ENCODE measurements at places on chromosomes 3 and 15. TPM values are rescaled to one million over a fixed set of nuclear protein-coding genes. Genes with fewer than 3 reads are reported as not detected.

Gene GOLGA6L7
- polyA plus RNA-seq = not detected

DNA sequence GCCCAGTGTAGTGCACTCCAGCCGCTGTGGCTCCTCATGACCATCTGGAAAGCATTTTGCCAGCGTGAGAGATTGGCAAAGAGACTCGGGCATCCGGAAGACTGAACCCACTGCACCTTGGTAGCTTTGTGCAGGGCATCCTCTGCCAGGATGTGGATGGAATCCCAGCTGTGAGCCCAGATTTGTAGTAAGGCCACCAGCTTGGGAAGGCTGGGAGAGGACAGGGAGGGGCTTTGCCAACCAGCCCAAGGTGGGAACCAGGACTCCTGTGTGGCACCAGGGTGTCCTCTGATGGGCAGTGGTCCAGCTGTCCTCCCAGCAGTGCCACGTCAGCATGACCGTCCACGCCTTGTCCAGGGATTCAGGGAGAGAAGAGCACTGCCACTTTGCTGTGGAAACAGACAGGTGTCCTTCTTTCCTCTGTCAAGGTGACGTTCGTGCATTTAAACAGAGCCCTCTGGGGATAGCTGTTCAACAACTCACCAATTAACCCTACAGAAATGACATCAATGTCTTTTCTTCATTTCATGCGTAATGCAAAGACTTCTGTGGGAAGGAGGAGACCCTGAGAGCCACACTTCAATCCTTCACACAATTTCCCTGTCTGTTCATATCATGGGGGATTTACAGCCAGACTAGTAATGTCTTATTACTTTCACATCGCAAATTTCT is 19.1 kb downstream of the KLF15 start:
- no peak for DNase-seq

Gene FBXW12
- not detected for polyA plus RNA-seq

DNA sequence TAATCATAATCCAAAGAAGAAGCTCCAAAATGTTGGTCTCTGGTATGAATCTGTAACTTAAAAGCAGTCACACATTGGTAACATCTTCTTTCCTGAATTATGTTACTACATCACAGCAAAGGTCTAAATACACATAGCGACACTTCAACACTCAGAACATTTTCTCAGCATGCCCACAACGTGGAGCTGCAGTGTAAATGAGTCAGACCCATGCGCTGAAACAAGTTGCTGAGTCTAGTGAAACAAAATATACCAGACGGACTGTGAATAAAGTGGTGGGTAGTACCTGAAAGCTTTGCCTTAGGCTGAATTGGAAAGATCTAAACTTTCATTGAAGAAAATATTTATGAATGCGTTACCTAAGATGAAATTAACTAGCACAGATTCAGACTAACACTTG is 33.2 kb upstream of the GOLGA8B start:
- no peak for DNase-seq

DNA sequence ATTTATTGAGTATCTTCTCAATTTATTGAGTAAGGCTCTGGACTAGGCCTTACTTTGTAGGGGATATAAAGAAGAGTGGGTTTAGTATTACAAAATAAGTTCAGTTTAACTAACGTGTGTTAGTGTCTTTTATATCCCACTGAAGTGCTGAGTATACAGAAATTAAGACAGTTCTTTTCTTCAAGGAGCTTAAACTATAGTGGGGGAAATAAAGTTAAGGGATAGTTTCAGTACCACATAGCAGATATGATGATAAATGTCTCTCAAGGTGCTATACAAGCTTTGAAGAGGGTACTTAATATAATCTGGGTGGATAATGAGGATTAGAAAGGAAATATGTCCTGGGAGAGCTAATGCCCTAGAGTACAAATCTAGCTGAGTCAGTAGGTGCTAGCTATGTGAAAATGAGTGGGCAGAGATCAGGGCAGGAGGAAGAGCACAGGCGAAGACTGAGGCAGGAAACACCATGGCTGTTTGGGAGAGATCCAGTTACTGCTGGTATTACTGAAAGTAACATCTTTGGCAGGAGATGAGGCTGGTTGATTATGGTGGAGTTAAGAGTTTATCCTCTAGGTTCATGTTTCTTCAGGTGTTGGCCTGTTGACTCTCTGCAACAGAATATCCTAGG is 46.0 kb downstream of the TEX9 start:
- no peak for DNase-seq

DNA sequence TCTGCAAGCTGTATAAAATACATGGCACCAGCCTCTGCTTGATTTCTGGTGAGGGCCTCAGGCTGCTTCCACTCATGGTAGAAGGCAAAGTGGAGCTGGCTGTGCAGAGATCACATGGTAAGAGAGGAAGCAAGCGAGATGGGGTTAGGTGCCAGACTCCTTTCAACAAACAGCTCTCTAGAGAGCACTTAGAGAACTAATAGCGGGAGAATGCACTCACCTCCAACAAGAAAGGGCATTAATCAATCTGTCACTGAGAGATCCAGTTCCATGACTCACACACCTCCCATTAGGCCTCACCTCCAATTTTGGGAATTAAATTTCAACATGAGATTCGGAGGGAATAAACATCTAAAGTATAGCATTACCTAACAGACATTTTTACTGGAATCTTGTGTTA is 644.1 kb upstream of the ARRDC4 start:
- no peak for DNase-seq

GRCh38 chr3:50138266-50139200 is 16.6 kb upstream of the SEMA3F start:
- DNase-seq = no peak

DNA sequence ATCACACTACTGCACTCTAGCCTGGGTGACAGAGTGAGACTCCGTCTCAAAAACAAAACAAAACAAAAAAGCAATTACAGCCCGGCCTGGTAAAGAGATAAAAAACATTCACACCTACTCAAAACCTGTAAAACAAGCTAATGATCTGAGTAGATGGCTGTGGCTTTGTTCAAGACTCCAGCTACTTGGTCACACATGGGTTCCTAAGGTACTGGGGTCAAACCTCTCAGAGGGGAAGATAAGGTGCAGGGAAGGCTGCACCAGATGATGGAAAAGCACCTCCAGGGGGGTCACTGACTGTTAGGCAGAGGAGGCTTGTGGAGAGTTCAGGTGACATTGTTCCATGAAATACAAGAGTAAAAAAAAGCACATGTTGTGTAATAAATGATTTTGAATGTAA is 450.2 kb upstream of the WNT5A start:
- DNase-seq = no peak

GRCh38 chr3:126490619-126491018 is 14.9 kb upstream of the ZXDC start:
- DNase-seq = no peak

Gene SLC24A5
- polyA plus RNA-seq = not detected

Gene ALCAM
- polyA plus RNA-seq = 33.7 TPM

Gene CLDN18
- not detected for polyA plus RNA-seq

- DNase-seq = no peak
Measured at GRCh38 chr3:130932979-130933378, 39.1 kb downstream of the ATP2C1 start.

DNA sequence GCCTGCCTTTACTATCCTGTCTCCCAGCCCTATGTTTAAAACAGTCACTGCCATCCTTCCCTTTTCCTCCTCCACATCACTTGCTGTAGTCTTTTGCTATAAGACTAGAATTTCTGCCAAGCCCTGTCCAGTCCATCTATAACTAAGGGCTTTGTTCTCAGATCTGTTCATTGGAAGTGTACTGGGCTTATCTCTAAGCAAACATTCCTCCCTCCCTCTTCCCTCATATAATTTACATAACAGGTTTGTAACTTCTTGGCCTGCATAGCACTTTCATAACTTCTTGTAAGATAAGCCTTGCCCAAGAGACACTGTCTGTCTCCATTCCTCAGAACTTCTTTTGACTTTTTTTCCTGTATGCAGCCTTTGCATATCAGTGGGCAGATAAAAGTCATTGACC is 16.7 kb downstream of the TPRG1 start:
- peak; percentile 54 for DNase-seq

GRCh38 chr15:52337198-52337853 is 41.7 kb upstream of the MYO5C start:
- DNase-seq = no peak

Gene PAK6
- 2.0 TPM for polyA plus RNA-seq

Gene SLC22A14
- 0.09 TPM for polyA plus RNA-seq

Gene FBN1
- polyA plus RNA-seq = 75.5 TPM

GRCh38 chr3:156516961-156517360 is 38.0 kb downstream of the SSR3 start:
- DNase-seq = no peak

Gene RLBP1
- polyA plus RNA-seq = not detected

- DNase-seq = no peak
Measured at GRCh38 chr15:101003081-101003480, 83.9 kb downstream of the LRRK1 start.

GRCh38 chr3:124041553-124041952 is 49.6 kb upstream of the ROPN1 start:
- no peak for DNase-seq
